Adrenal gland (tissue), 19 donors: ENCODE measurements at places on chromosomes 12 and 14.

DNA sequence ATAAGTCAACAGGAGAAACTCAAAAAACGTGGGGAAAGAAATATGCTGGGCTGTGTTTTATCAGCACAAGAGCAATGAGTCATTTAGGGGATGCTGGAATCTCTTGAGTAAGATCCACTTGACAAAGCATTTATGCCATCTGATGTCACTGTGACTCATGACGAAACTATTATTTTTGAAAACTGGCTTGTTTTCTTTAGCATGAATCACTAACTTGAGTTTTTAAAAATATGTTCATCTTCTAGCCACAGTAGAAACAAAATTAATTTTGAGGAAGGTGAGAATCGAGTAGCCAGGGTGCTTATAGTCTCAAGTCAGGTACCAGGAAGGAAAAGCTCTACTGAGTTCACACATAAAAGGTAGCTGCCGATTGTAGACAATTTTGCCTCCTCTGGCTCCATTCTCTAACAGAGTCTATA, 456.2 kb upstream of the MGAT4C start:
- no peaks in the 10 kb centered on the region for H3K36me3 ChIP-seq
- no peak overlapping the region for H3K4me3 ChIP-seq
- peak overlapping the region; percentile 55 for H3K27ac ChIP-seq
- no peak for DNase-seq
- H3K27me3 ChIP-seq: no peaks in the 10 kb centered on the region

DNA sequence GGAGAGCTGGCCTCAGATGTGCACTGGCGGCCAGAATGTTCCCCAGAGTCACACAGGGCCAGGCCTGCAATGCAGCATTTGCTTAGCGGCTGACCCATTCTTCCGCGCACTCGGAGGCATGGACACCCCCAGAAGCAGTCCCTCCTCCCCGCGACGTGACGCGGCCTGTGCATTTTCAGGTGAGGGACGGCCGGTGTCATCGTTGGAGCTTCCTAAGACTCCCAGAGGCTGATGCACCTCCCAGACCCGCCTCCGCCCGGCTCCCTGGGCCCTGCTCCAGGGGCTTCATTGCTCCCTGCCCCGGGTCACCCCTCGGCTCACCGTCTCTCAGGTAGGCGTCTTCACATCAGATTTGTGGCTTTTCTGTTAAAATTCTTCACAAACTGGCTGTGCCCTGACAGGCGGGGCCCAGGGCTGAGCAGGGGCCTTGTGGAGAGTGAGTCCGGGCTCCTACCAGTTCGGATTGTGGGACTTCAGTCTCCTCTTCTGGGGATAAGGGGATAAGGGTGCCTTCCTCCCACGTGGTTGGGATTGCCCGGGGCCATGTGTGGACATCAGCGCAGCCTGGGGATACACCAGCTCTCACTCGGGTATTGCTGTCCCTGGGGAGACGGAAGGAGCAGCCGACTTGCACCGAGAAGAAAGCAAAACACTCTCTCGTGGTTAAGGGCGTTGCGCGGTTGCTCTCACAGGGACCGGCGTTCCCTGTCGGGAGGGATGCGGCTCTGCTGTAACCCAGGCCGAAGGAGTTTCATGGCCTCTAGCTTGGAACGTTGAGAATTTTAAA, 249.1 kb downstream of the ADGRD1 start:
- H3K36me3 ChIP-seq: no peaks in the 10 kb centered on the region
- DNase-seq: no peak
- H3K27ac ChIP-seq: no peak overlapping the region
- no peak overlapping the region for H3K4me3 ChIP-seq
- H3K27me3 ChIP-seq: no peaks in the 10 kb centered on the region
- no peaks in the 10 kb centered on the region for H3K4me1 ChIP-seq

- H3K4me3 ChIP-seq: no peak overlapping the region
- H3K4me1 ChIP-seq: no peaks in the 10 kb centered on the region
- H3K36me3 ChIP-seq: no peaks in the 10 kb centered on the region
- DNase-seq: peak; percentile 85
- no peaks in the 10 kb centered on the region for H3K27me3 ChIP-seq
Measured at GRCh38 chr14:99628887-99629618, 15.9 kb upstream of the HHIPL1 start.

- peaks cover 16% of the 10 kb centered on the region for H3K4me1 ChIP-seq
- no peaks in the 10 kb centered on the region for H3K27me3 ChIP-seq
- H3K4me3 ChIP-seq: peak overlapping the region; percentile 91
- H3K36me3 ChIP-seq: no peaks in the 10 kb centered on the region
Measured at GRCh38 chr12:27524839-27525753, 1.1 kb downstream of the PPFIBP1 start.

GRCh38 chr12:3320881-3321509, 170.0 kb upstream of the PRMT8 start:
- H3K36me3 ChIP-seq: no peaks in the 10 kb centered on the region
- no peak overlapping the region for H3K27ac ChIP-seq
- H3K27me3 ChIP-seq: no peaks in the 10 kb centered on the region
- no peak for DNase-seq

- peaks cover 15% of the 10 kb centered on the region for H3K4me1 ChIP-seq
Measured at GRCh38 chr12:44873898-44874297, 2.2 kb downstream of the NELL2 start.

DNA sequence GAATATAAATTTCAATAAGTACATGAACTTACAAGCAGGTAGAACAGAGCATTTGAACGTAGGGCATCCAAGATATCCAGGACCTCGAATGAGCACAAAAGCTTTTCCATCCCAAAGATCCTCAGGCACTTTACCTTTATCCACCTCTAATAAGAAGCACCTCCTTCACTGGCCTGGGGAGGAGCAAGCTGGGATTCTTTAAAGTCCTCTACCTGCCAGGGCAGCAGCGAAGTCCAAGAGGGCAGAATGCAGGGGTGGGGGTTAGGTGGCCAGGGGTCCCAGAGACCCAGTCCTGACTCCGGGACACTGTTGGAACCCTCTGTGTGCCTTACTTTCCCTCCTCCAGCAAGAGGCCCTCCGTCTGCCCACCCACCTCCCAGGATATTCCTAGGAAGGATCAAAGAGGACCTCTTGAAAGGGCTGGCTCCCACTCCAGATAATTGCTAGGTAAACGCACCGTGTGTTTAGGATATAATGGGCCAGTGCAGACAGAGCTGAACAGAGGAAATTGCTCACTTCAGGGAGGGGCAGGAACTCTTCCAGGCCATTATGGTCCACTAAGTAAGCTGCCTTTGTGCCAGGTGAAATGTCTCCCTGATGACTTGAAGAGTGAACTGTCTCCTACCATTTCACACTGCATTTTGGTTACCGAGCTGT, 68.1 kb downstream of the TTC9 start:
- no peaks in the 10 kb centered on the region for H3K36me3 ChIP-seq
- H3K27me3 ChIP-seq: no peaks in the 10 kb centered on the region
- H3K4me3 ChIP-seq: no peak overlapping the region
- H3K4me1 ChIP-seq: no peaks in the 10 kb centered on the region

GRCh38 chr14:22291406-22291805, 297.6 kb downstream of the DAD1 start:
- DNase-seq: no peak
- H3K27me3 ChIP-seq: no peaks in the 10 kb centered on the region
- H3K27ac ChIP-seq: no peak overlapping the region
- no peaks in the 10 kb centered on the region for H3K4me1 ChIP-seq
- no peaks in the 10 kb centered on the region for H3K36me3 ChIP-seq

GRCh38 chr14:81337073-81337472, 63.1 kb downstream of the STON2 start:
- H3K36me3 ChIP-seq: no peaks in the 10 kb centered on the region
- H3K27ac ChIP-seq: no peak overlapping the region
- no peak for DNase-seq
- no peaks in the 10 kb centered on the region for H3K4me1 ChIP-seq
- H3K27me3 ChIP-seq: no peaks in the 10 kb centered on the region

DNA sequence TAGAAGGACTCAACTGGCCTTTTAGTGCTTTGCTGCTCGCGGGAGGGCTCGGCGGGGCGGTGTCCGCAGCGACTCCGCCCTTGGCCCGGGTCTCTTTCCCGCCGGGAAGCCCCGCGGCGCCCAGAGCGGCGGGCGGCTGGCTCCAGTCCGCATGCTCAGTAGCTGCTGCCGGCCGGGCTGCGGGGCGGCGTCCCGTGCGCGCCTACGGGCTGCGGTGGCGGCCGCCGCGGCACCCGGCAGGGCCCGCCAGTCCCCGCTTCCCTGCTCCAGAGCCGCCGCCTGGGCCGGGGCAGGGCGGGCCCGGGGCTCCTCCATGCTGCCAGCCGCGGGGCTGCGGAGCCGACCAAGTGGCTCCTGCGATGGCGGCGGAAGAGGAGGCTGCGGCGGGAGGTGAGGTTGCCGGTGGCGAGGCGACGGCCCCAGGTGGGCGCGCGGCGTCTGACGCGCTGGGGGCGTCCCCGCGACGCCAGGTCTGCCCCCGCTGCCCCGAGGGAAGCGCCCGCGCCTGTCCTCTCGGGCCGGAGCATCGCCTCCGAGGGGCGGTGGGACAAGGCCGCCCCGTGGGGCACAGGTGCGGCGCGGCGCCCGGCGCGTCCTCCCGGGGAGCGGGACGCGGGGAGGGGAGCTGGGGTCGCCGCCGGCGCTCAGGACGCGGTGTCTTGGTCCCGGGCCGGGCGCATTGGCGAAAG, at the start of gene BMAL2:
Gene BMAL2, plus strand, starts transcription at position 123 of the 689 bp plus-strand sequence. Its CDS starts 237 bp downstream, at position 360.
- H3K4me1 ChIP-seq: peaks cover 18% of the 10 kb centered on the region
- no peaks in the 10 kb centered on the region for H3K27me3 ChIP-seq
- H3K27ac ChIP-seq: no peak within 1 kb of the TSS
- DNase-seq: peak; percentile 29
- no peaks in the 10 kb centered on the region for H3K36me3 ChIP-seq

DNA sequence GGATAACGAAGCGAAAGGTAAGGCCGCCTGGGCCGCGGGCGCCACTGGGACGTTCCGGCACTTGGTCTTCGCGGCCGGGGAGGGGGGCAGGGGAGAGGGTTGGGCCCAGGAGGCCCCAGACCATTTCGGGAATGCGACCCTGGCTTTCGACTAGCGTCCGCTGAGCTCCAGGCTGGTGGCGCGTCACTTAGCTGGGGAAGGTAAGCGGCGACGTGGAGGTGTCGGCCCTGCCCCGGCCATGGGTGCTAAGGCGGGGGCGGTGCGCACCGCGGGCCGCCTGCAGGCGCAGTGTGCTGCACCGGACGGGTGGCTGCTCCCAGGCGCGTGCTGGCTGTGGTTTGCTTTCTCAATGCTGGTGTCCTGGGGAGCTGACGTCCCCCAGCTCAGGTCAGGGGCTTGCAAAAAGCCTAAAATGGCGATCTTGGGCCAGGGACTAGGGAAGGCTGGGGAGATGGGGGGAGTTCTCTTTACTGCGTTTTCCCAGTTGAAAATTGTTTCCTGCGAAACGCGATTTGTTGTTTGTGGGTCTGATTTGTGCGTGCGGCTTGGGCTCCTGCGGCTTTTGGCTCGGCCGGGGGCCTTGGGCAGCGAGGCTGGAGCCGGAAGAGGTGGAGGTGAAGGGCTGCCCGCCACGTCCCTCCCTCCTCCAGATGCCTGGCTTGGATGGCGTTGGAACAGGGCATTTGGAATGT, 1.2 kb downstream of the HOXC10 start:
- DNase-seq: no peak
- peaks cover 87% of the 10 kb centered on the region for H3K27me3 ChIP-seq
- no peaks in the 10 kb centered on the region for H3K36me3 ChIP-seq
- H3K4me1 ChIP-seq: peaks cover 13% of the 10 kb centered on the region
- no peak overlapping the region for H3K27ac ChIP-seq

GRCh38 chr12:104136577-104136976, 1.4 kb downstream of the NFYB start:
- no peaks in the 10 kb centered on the region for H3K27me3 ChIP-seq
- H3K36me3 ChIP-seq: no peaks in the 10 kb centered on the region
- peaks cover 27% of the 10 kb centered on the region for H3K4me1 ChIP-seq
- H3K4me3 ChIP-seq: peak overlapping the region; percentile 82
- H3K27ac ChIP-seq: peak overlapping the region; percentile 98
- DNase-seq: no peak

DNA sequence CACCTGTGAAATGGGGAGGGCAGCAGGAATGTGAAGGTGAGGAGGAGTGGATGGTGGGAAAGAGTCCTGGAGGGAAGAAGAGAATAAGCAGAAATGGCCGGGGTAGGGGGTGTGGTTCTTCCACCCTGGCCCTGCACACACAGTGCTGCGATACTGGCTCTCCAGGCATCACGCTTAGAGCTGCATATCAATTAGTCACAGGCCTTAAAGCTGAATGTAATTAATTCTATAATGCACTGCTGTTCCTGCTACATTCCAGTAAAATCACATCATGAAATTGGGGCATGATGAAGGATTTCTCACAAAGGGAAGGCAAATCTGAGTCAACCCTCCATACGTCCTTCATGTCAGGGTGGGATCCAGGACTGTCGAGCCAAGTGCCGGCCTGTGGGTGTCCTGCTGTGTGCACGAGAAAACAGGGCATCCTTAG, 566.1 kb downstream of the BCL11B start:
- H3K27ac ChIP-seq: no peak overlapping the region
- no peaks in the 10 kb centered on the region for H3K4me1 ChIP-seq
- DNase-seq: no peak
- no peaks in the 10 kb centered on the region for H3K27me3 ChIP-seq

DNA sequence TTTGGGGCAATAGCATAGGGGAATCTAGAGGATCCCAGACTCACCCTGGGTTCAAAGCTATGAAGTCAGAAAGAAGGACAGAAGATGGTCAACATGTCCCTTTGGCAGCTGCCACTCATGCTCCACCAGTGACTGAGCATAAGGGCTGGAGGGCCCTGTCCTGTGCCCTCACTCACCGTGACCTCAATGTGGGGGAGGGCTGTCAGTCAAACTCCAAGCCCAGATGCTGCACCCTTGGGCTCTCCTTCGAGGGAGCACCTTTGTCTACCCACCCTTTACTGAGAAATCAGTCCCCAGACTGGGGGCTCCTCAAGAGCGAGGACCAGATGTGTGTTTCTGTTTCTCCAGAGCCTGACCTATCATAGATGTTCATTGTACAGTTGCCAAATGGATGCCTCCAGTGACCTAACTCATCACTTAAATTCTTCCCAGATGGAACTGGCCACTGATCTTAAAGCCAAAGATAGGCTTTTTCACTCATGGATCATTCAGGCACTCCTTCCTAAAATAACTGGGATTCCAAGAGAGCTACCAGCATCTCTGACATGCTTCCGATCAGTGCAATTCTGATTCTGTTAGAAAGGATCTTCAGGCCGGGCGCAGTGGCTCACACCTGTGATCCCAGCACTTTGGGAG, 27.2 kb upstream of the VSX2 start:
- H3K36me3 ChIP-seq: no peaks in the 10 kb centered on the region
- no peak overlapping the region for H3K27ac ChIP-seq
- no peak overlapping the region for H3K4me3 ChIP-seq
- H3K27me3 ChIP-seq: no peaks in the 10 kb centered on the region
- no peak for DNase-seq

DNA sequence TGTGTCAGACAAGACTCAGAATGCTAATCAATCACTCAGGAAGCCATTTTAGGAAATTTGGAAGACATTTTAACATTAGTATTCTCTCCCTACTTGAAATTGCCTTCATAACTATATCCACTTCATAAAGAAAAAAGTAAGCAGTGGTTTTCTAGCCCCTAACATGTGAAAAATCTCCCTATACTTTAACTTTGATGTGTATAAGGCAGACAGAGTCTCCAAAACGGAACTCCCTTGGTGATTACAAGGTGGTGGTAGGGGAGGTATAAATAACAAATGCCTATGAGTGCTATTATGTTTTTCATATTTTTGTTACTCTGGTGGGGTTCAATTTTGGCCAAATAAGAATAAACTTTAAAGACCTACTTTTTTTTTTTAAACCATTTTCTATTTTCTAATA, 300.3 kb downstream of the BTG1 start:
- no peaks in the 10 kb centered on the region for H3K36me3 ChIP-seq
- no peak overlapping the region for H3K27ac ChIP-seq
- H3K27me3 ChIP-seq: no peaks in the 10 kb centered on the region
- no peak for DNase-seq
- H3K4me3 ChIP-seq: no peak overlapping the region
